ENCODE measurements at places on chromosomes 6 and 20.

DNA sequence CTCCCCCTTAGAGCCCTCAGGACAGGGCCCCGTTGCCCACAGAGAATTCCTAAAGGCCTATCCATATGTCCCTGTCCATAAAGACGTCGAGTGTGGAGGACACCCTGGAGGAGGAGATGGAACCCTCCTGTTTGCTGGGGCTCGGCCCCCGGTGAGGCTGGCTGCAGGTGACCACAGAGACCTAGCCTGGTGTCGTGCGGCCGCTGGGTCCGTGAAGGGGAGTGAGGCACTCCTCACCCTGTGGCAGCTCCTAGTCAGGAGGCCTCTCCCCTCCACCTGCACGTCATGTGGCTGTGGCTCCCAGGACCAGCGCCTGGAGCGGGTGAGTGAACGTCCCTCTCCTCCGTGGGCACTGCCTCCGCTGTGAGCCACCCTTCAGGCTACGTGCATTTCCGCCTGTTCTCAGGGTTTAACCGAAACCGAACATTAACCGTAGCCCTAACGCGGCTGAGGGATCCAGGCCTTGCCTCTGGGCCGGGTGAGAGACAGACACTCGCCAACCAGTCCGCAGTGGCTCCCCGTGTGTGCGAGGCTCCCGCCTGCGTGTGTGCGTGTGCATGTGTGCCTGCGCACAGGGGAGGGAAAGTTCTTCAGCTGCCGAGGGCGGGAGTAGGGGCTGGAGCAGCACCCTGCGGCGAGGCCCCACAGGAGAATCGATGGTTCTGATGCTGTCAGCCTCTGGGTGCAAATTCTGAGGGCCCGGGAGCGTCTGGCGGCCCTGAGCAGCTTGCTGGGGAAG, 5.9 kb upstream of the TCEA2 start:
- no peak for DNase-seq

DNA sequence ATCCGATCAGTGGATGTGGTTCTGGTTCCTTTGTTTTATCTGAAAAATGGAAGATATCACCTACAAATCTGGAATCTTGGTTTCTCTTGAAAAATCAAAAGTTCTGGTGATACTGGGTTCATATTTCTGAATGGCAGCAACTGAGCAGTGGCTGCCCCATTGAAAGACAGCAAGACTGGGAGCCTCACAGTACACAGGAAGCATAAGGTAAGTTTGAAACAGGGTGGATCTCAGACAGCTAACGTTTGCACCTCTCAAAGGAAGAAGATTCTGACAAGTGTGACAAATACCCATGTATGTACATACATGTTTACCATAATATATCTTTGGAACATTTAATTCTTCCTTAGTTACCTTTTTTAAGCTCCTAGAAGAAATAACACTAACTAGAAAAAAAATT, at the start of gene SAMD3:
TSS of gene SAMD3 (minus strand) at position 177 of the 400 bp plus-strand sequence. CDS start 7,678 bp downstream, outside the sequence.
- DNase-seq, result no peak

DNA sequence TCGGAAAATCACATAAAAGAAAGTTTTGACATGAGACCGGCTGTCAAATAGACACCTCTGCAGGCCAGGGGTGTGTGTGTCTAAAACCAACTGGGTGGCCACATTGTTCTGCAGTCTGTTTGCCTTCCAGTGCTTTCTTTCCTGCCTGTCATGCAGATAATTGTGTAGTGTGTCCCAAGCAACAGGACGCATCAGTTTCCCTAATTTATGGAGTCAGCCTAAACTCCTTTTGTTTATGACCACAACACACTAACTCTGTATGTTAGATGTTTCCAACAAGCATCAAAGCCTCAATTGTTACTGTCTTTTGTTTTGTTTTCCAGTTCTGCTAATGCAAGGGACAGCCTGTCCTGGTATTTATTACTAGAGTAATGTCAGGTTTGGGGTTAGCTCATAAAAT, 205.7 kb downstream of the ATXN1 start:
- DNase-seq, result no peak

DNA sequence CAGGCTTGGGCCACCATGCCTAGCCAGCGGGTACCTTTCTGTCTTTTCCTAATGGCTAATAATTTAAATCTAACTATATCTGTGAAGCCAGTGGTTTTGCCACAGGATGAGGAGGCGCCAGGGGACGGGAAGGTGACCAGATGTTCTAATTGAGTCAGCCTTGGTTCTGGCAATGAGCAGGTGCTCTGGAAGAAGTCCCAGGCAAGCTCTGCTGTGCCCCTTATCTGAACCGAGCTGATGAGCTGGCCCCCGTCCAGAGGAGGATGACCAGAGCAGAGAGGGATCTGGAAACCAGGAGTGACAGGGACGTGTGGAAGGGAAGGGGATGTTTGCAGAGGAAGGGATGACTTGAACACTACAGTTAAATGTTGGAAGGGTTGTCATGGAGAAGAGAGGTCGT, 46.7 kb downstream of the SLC35D3 start:
- DNase-seq, result no peak

- DNase-seq, result no peak
Observed at GRCh38 chr20:20022498-20022897, 5.3 kb downstream of the NAA20 start.

DNA sequence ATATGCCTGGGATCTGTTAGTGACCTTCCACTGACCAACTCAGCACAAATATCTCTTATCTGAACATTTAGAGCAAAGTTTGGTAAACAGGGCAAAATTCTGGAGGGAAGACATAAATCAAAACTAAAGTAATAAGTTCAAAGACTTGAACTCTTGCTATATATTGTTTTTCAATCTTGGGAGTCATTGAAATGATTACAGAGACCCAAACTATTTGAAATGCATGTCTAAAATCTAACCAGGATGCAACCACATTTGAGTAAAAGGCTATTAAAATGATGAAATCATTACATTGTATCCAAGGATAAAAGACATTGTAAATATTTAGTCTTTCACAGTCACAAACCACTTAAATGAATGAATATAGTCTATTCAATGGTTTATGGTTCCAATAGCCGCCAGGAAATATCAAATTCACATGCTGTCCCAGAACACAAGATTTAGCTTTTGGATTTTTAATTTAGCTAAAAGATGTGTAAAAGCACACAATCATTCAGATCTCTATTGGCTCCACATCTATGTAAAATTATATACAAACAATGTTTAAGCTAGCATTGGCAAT, 256.6 kb upstream of the EPHA7 start:
- DNase-seq, result no peak

DNA sequence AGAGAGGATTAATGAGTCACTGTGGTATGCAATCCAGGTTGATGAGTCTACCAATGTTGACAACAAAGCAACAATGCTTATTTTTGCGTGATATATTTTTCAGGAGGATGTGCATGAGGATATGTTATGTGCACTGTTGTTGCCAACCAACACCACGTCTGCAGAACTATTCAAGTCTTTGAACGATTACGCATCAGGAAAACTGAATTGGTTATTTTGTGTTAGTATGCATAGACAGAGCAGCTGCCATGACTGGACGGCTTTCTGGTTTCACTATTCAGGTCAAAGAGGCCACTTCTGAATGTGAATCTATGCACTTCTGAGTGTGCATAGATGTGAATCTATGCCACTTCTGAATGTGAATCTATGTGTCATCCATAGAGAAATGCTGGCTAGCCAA, 134.0 kb upstream of the GRIK2 start:
- DNase-seq, result no peak

- no peak for DNase-seq
Observed at GRCh38 chr6:130923350-130923749, 96.1 kb downstream of the SMLR1 start.

DNA sequence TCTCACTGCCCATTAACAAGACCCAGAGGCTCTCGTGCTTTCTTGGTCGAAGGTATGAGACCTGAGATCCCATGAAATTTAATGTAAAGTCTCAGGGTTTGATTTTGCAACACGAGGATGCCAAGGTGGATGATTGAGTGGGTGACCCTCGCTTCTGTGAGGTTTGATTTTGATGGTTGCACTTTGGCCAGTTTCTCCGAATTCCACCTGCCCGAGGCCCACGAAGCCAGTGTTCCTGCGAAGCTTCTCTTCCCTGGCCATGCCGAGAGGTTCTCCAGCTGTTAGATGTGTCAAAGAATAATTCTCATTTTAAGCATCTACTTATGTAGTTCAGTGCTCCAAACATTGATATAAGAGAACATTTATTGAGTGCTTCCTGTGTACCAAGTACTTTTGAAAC, at the start of gene KIF25:
TSS of gene KIF25 (plus strand) at position 30 of the 400 bp plus-strand sequence. CDS start 31,915 bp downstream, outside the sequence.
- no peak for DNase-seq

DNA sequence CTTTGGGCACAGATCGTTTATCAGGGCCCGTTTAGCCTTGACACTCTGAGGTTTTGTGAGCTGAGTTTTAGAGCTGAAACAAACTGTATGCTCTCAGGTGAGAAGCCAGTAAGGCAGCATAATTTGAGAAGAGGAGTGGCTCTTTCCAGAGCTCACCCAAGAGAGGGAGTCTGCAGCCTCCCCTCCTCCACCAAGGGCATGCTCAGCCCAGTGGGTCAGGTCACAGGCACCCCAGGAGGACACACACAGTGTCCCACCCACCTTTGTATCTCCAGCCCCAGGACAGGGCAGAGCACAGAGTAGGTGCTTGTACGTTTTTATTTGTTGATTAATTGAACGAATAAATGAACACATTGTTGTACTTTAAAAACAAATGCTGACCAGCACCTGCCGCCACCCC, 3.4 kb downstream of the TSPO2 start:
- DNase-seq, result no peak

DNA sequence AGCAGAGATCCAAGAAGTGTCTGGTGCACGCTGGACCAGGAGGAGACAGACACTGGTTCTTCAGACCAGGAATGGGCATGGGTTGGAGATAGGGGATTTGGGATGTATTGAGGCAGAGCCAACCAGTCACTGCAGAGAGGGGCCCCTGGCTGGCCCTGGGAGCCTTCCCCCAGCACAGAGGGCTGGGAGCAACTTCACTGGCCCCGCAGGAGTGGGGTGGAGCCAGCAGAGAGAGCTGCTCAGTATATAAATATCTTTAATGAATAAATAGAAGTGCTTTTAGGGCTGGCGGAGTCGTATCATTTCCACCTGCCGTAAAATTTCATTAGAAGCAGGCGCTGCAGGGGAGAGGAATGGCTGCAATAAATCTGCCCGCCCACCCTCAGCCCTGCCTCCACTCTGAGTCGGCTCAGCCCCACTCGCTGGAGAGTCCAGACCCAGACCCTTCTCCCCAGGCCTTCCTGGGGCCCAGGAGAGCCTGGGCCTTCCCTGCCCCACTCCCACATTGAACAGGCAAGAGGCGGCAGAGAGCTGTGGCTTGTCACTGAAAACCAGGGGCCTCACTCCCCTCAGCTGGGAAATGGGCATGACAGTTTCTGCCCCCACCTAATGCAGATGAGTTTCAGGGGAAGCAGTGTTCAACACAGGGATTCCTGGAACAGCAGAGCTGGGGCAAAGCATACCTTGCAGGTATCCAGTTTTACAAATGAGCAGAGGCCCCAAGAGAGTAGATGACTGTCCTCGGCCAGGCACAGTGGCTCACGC, 23.9 kb upstream of the VSTM2L start:
- DNase-seq, result no peak

Measured in cortex of kidney (tissue), 1 donor.